Fibroblast of skin of scalp (primary cell): ENCODE measurements at places on chromosomes 4 and X.

DNA sequence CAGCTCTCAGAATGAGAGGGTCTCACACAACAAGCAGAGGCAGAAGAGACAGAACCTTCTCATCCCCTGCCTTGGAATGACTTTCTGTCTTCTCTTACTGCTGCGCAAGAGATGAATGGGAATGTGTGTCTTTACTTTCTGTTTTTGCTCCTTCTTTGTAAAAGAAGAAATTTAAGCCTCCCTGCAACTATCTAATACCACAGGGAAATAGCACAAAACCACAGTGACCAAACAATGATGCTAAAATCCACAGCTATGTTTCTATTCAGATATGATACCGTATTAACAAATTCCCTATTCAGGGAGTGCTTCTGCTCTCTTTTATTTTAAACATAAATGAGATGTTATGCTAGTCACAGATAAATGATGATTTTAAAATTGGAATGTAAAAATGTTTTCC lies 173.8 kb upstream of the RAI2 start:
- peak; percentile 58 for DNase-seq

DNA sequence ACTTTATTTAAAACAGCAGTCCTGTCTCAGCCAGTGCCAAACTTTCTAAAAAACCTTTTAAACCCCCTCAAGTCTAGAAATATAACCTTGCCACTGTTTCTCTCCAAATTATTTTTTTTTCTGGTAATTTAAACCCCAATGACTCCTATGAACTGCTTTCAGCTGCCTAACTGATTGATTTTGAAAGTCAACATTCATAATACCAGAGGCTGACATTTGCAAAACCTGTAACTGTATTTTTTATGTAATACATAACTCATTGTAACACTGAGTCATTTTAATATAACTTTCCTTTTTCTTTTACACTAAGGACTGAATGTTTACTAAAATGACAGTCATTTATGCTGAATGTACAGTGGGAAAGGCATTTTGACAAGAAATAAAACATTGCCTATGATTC lies 19.1 kb upstream of the EGFL6 start:
- DNase-seq = no peak

DNA sequence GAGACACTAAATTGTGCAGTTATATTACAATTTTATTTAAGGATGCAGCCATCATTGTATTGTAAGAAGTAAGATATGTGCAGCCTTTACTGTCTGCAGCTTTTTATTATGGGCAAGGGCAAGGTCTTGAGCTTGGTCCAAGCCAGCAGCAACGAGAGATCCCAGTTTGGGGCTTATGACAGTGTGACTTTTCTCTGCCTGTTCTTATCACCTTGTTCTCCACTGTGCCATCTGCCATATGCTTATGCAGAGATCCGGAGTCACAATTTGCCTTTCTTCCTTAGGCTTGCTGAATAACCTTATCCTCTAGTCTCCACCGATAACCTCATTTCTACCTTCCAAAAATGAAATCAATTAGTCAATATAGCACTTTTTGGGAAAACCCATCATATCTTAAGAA lies 30.4 kb downstream of the MAPK10 start:
- no peak for DNase-seq

DNA sequence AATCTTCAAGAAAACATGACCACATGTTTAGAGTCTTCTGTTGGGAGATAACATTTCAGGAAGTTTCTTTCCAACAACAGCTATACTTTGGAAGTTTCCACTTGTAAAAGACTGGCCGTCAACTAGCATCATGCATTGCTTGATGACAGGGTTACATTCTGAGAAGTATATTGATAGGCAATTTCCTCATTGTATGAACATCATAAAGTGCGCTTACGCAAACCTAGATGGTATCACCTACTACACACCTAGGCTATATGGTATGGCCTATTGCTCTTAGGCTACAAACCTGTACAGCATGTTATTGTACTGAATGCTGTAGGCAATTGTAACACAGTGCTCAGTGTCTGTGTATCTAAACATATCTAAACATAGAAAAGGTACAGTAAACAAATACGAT lies 25.4 kb upstream of the CD40LG start:
- DNase-seq = no peak

DNA sequence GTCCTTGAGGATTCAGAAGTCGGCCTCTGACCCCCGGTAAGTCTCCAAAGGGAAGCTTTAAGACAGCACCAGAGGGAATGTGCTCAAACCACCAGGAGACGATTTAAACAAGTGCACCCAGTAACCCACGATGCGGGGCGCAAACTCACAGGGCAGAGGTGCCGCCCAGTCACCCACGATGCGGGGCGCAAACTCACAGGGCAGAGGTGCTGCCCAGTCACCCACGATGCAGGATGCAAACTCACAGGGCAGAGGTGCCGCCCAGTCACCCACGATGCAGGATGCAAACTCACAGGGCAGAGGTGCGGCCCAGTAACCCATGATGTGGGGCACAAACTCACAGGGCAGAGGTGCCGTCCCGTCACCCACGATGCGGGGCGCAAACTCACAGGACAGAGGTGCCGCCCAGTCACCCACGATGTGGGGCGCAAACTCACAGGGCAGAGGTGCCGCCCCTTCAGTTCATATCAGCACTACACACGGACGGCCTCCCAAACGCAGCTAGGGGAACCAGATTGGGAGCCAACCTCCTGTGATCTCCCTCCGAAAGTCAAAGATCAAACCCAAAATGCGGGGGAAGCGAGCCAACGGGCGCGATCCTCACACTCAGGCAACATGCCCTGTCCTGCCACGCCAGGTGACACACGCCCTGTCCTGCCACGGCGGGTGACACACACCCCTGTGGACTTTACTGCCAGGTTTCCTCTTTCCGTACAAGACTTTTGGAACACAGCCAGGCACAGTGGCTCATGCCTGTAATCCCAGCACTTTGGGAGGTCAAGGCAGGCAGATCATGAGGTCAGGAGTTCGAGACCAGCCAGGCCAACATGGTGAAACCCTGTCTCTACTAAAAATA lies 11.3 kb downstream of the PPP2R3B start:
- DNase-seq = no peak

DNA sequence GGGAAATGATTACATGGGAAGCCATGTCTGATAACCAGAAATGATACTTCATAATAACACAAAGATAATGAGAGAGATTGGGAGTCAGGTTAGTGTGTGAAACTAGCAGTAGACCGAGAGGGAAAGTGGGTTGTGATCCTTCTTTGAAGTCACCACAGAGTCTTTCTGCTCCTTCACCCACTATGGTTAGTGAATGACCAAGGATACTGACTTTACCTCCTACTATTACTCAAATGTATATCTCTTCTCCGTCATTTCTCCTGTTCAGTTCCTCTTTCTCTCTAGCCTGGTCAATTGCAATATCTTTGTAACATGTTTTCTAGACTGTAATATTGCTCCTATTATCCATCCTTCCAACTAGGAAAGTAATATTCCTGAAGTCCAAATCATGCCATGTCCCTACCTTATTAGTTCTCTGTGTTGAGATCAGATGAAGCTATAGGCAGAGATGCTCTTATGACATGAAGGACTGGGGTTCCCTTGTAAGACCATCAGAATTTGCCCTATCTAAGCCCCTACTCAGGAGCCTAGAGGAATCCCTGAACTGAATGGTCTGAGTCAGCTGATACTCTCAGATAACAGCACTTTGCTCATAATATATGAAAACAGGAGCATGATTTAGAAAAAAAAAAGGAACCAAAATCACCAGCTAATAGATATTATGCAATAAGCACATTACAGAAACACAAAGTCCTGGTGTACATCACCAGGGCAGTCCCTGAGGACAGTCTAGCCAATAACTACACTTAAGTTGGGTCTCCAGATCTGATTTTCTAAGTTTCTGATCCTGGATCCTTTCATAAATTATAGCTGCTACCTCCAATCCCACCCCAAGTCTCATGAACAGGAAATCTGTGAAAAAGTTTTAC lies 81.2 kb downstream of the SHROOM3 start:
- DNase-seq = no peak

DNA sequence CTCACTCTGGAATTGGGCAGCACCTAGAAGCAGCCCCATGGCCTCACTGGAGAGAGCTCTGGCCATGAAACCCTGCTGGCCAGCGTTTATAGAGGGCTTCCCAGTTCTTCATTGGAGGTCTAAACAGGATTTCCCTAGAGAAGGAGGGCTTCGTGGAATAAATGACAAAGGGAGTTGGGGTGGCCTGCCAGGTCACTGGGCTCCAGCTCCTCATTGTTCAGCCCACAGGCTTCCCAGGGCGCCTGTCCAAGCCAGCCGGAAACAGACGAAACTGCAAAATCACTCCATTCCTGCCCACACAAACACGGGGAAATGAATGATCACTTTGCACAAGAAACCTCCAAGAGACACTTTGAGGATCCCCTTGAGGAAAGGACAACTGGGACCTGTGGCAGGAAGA lies 189.7 kb downstream of the TSPAN5 start:
- DNase-seq = no peak

- DNase-seq = no peak
Observed at GRCh38 chr4:58048491-58048890, 938.3 kb upstream of the IGFBP7 start.
